ENCODE measurements at places on chromosomes 1 and 21.

GRCh38 chr21:25371841-25372425 lies 235.3 kb downstream of the MRPL39 start:
- DNase-seq = no peak

DNA sequence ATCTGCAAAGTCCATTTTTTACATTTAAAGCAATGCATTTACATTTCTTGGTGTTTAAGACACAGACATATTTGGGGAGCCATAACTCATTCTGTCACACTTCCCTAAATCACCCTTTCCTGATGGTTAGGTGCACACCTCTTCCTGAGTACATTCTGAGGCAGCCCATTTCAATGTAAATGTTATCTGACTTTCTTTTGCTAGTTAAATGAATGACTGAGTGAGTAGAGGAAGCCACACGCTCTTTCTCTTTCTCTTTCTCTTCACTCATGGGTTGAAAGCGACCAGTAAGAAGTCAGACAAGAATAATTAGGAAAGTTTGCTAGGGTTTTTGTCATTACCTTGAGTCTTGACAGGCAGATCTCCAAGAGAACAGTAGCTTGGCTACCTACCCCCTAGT lies 143.1 kb downstream of the S1PR1 start:
- no peak for DNase-seq

GRCh38 chr1:167428395-167428794 lies 89.9 kb downstream of the CD247 start:
- DNase-seq = no peak

GRCh38 chr1:32619701-32620485 lies 30.5 kb downstream of the ZBTB8OS start:
- DNase-seq = no peak

- peak; percentile 46 for DNase-seq
These were observed 570 bp upstream of the NEK7 start for GRCh38 chr1:198156111-198156744.

GRCh38 chr1:157201767-157202166 lies 63.6 kb upstream of the ETV3 start:
- no peak for DNase-seq

- DNase-seq = peak; percentile 53
These were observed 15.5 kb downstream of the FYB2 start for GRCh38 chr1:56803561-56804156.

- no peak for DNase-seq
These were observed 710 bp upstream of the PALMD start for GRCh38 chr1:99645203-99645602.

- DNase-seq = no peak
These were observed 36.2 kb upstream of the KCNA10 start for GRCh38 chr1:110554871-110555801.
